Aorta (tissue), 5 donors: ENCODE measurements at places on chromosomes 3 and 15. TPM values are rescaled to one million over a fixed set of nuclear protein-coding genes. Genes with fewer than 3 reads are reported as not detected.
A peak's percentile ranks its signal among the peaks of the same experiment; 100 is the strongest.

Gene DNAH12
- total RNA-seq, result 0.18 TPM

Gene SLC51A
- 0.49 TPM for total RNA-seq

Gene CPA3
- 5.6 TPM for total RNA-seq

- DNase-seq, result no peak
- H3K4me3 ChIP-seq, result no peak overlapping the region
- H3K36me3 ChIP-seq, result no peaks in the 10 kb centered on the region
- no peaks in the 10 kb centered on the region for H3K4me1 ChIP-seq
- no peak overlapping the region for H3K27ac ChIP-seq
Observed at GRCh38 chr15:89781891-89782618, 5.9 kb downstream of the MESP2 start.

GRCh38 chr3:40178012-40178594 lies 131.4 kb upstream of the EIF1B start:
- no peaks in the 10 kb centered on the region for H3K4me1 ChIP-seq
- no peak overlapping the region for H3K27ac ChIP-seq
- H3K27me3 ChIP-seq, result peaks cover 1% of the 10 kb centered on the region
- H3K4me3 ChIP-seq, result no peak overlapping the region
- DNase-seq, result no peak

- no peak overlapping the region for H3K4me3 ChIP-seq
- peaks cover 1% of the 10 kb centered on the region for H3K4me1 ChIP-seq
- no peak overlapping the region for H3K27ac ChIP-seq
- DNase-seq, result no peak
Observed at GRCh38 chr3:89000886-89001285, 106.5 kb upstream of the EPHA3 start.

DNA sequence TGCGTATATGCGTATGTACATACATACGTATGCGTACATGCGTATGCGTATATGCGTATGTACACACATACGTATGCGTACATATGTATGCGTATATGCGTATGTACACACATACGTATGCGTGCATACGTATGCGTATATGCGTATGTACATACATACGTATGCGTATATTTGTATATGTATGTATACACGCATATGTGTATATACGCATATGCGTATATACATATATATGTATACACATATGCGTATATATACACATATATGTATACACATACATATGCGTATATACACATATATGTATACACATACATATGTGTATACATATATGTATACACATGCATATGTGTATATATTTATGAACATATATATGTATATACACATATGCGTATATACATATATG lies 12.1 kb downstream of the MCTP2 start:
- no peaks in the 10 kb centered on the region for H3K27me3 ChIP-seq
- no peak overlapping the region for H3K27ac ChIP-seq

GRCh38 chr3:60645801-60646200 lies 605.5 kb downstream of the FHIT start:
- H3K4me1 ChIP-seq, result peaks cover 5% of the 10 kb centered on the region
- no peak for DNase-seq
- no peak overlapping the region for H3K4me3 ChIP-seq
- peak overlapping the region; percentile 38 for H3K27ac ChIP-seq
- H3K27me3 ChIP-seq, result no peaks in the 10 kb centered on the region

DNA sequence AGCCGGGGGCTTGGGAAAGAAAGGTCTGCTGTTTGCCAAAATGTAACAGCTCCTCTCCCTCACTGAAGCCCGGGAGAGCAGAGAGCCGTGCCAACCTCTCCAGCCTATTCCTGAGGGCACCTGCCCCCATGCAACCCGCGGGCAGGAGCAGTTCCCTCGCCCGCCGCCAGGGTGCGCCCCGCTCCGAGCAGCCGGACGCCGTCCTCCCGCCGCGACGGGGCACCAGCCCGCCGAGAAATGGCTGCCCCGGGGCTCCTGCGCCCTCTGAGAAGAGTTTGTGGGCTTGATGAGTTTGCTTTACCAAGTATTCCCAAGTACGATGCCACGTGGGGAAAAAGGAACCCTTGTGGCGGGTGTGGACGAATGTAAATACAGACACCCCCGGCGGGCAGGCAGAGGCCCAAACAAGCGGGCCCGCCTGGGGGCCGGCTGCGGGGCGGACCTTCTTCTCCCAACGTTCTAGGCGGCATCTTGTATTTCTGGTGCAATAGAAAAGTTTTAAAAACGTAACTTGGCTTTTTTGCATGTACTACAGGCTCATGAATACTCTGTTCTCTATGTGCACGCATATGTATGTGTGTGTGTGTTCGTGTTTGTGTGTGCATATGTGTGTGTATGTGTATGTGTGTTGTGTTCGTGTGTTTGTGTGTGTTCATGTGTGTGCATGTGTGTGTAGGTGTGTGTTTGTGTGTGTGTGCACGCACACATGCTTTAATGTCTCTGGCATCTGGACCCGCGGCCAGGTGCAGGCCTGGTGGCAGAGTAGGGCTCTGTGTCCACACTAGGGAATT lies 162.9 kb downstream of the CHSY1 start:
- H3K4me3 ChIP-seq, result no peak overlapping the region
- no peak overlapping the region for H3K27ac ChIP-seq
- H3K36me3 ChIP-seq, result no peaks in the 10 kb centered on the region
- H3K27me3 ChIP-seq, result no peaks in the 10 kb centered on the region
- no peaks in the 10 kb centered on the region for H3K4me1 ChIP-seq

DNA sequence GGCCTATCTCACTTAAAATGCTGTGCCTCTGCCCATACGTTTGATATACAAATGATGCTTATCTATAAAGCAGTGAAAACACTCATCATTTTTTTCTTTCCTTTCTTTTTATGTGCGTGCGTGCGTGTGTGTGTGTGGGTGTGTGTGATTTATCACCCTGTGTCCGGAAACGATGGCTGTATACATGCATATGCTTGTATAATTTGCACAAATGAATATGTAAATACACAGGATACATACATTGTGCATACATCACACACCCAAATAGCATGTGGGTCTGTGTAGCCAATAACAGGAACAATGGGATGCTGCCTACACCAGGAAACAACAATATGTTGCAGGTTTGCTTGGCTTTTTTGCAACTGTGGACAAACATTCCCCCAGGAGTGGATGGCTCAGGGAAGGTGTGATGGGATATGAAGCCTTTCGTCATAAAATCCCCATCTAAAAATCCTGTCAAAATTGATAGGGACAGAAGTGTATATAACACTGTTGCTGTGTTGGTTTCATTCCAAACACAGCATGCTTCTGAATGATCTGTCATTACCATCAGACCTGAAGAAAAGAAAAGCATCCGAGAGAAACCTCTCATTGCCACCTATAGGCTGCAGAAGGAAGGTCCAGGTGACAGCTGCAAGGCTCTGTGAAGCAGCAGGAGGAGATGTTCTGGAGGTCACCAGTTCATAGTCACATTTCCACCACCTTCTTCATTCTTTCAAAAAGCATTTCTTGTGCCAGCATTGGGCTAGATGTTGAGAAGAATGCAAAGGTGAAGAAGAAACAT lies 503.9 kb upstream of the NR2F2 start:
- H3K27me3 ChIP-seq, result no peaks in the 10 kb centered on the region
- H3K4me1 ChIP-seq, result peaks cover 9% of the 10 kb centered on the region
- H3K36me3 ChIP-seq, result no peaks in the 10 kb centered on the region
- DNase-seq, result no peak

Gene LRRC49
- 15.2 TPM for total RNA-seq

Gene SLC28A1
- total RNA-seq, result 2.0 TPM

GRCh38 chr3:93934366-93935046 lies 39.2 kb downstream of the PROS1 start:
- no peaks in the 10 kb centered on the region for H3K4me1 ChIP-seq
- DNase-seq, result no peak
- no peaks in the 10 kb centered on the region for H3K27me3 ChIP-seq
- no peaks in the 10 kb centered on the region for H3K36me3 ChIP-seq
- no peak overlapping the region for H3K4me3 ChIP-seq
- no peak overlapping the region for H3K27ac ChIP-seq

Gene GPR176
- total RNA-seq, result 27.2 TPM

GRCh38 chr3:143795874-143796273 lies 52.4 kb downstream of the SLC9A9 start:
- H3K27me3 ChIP-seq, result no peaks in the 10 kb centered on the region
- H3K27ac ChIP-seq, result no peak overlapping the region
- H3K36me3 ChIP-seq, result no peaks in the 10 kb centered on the region
- no peak for DNase-seq
- no peaks in the 10 kb centered on the region for H3K4me1 ChIP-seq
- no peak overlapping the region for H3K4me3 ChIP-seq

DNA sequence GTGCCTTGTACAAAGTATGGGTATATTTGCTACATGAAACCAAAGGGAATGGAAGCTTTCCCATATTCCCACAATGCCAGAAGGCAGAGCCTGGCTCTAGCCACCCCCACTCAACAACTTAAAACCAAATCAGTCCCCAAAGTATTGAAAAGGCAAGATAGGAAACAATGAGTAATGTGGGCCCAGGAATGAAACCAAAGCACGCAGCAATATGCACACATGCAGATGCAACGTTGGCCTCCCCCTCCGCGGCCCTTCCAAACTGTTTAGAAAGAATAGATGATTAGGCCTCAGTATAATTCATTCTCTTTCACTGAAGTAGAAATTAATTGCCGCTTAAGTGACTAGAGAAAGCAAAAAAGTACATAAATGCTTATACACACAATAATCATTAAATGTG lies 59.1 kb downstream of the THRB start:
- H3K27ac ChIP-seq, result no peak overlapping the region
- H3K4me1 ChIP-seq, result peaks cover 1% of the 10 kb centered on the region
- H3K36me3 ChIP-seq, result peaks cover 3% of the 10 kb centered on the region
- no peak for DNase-seq
- no peaks in the 10 kb centered on the region for H3K27me3 ChIP-seq

- H3K27me3 ChIP-seq, result no peaks in the 10 kb centered on the region
- DNase-seq, result peak; percentile 92
- H3K4me3 ChIP-seq, result no peak overlapping the region
- peaks cover 4% of the 10 kb centered on the region for H3K36me3 ChIP-seq
- peak overlapping the region; percentile 91 for H3K27ac ChIP-seq
- peaks cover 17% of the 10 kb centered on the region for H3K4me1 ChIP-seq
Observed at GRCh38 chr3:141441381-141442364, 45.2 kb upstream of the RASA2 start.

DNA sequence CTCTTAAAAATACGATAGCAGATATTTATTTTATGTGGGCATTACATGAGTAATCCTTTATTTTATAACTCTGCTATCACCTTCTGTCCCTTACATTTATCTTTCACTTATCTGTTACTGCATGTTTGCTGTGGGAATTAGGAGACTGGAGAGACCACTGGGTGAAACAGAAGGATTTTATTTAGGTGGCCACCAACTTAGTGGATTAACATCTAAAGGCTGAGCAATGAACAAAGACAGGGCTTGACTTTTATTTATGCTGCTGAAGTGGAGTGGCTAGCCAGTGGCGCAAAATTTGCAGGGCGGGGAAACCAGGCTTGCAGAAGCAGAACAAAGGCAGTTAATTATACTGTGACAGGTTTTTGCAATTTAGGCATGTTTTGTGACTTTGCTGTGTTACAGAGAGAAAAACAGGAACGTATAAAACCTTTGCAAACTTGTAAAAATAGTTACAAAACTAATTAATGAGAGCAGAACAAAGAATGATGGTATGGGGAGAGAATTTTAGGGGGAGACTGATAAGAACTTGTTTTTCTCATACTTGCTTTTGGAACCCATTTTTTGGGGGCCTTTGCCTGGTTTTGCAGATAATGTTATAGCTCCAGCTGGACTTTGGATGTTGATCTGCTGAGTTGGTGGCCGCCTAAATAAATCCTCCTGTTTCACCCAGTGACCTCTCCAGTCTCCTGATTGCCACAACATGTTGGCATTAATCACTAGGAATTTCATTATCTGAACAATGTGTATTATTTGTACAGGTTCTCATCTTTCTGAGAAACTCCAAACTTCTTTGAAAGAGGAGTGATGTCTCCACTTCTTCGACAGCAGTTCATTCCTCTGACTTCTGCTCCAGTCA lies 18.0 kb downstream of the KLHL24 start:
- no peaks in the 10 kb centered on the region for H3K27me3 ChIP-seq
- peaks cover 9% of the 10 kb centered on the region for H3K36me3 ChIP-seq
- DNase-seq, result no peak
- H3K4me1 ChIP-seq, result peaks cover 2% of the 10 kb centered on the region

DNA sequence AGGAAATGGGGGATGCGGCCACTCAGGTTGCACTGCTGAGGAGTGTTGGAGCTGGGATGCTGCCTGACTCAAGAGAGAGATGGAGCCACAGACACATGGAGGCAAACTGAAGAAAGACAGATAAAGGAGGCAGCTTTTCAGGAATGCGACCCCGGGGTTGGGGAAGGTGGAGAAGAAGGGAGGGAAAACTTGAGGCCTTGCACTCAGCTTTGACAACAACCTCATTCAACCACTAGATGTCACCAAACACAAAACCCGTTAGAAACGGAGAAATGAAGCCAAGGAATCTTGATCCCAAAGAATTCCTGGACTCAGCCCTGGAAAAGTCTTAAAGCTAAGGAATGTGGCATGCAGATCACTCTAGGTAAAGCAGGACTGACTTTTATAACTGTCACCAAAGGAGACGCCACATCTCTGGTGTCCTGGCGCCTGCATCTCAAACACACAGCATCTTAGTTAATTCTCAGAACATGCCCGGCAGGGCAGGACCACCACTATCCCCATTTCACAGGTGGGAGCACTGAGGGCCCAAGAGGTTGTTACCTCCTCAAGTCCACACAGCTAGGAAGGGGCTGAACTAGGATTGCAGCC lies 59.6 kb upstream of the LMCD1 start:
- no peaks in the 10 kb centered on the region for H3K27me3 ChIP-seq
- no peak overlapping the region for H3K4me3 ChIP-seq
- no peaks in the 10 kb centered on the region for H3K4me1 ChIP-seq
- no peak for DNase-seq
- peak overlapping the region; percentile 59 for H3K27ac ChIP-seq

- no peaks in the 10 kb centered on the region for H3K36me3 ChIP-seq
- H3K4me3 ChIP-seq, result no peak overlapping the region
- no peaks in the 10 kb centered on the region for H3K4me1 ChIP-seq
- H3K27me3 ChIP-seq, result no peaks in the 10 kb centered on the region
- no peak overlapping the region for H3K27ac ChIP-seq
Observed at GRCh38 chr3:51401735-51402134, 10.7 kb downstream of the RBM15B start.

DNA sequence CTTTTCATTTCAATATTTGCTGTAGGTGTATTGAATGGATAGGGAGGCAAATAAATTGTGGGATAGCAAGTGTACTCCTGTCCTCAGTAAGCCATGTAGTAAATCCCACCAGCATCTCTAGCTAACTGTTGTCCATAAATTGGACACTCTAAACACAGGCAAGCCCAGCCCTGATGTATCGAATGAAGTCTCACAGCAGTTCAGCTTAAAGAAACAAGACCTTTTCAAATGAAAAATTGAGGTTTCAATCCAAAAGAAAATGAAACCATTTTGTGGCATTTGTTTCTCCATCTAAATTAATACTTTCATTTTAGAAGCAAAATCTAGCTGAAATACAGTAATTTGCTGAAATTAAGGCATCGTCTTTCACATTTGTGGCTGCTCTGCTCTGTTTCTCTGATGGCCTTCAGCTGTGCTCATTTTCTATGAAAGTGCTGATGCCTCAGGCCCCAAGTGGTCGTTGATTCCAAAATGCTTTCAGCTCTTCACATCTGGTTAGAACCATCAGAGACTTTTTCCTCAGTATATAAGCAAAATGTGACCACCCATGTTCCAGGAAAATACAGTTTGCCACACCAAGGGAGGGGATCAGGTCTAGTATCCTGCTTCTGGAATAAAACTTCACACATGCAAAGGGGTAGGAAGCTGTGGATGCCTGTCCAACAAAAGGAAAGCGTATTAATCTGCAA lies 245.0 kb downstream of the ZMAT3 start:
- no peaks in the 10 kb centered on the region for H3K27me3 ChIP-seq
- no peak for DNase-seq
- H3K36me3 ChIP-seq, result no peaks in the 10 kb centered on the region
- H3K27ac ChIP-seq, result no peak overlapping the region
- H3K4me1 ChIP-seq, result peaks cover 11% of the 10 kb centered on the region
